GM12864 (cell line): ENCODE measurements at places on chromosomes 7 and 10.

GRCh38 chr7:100612730-100613390 is 520 bp downstream of the MOSPD3 start:
- DNase-seq: no peak

GRCh38 chr7:145092766-145093165 is 256.9 kb upstream of the TPK1 start:
- no peak for DNase-seq

DNA sequence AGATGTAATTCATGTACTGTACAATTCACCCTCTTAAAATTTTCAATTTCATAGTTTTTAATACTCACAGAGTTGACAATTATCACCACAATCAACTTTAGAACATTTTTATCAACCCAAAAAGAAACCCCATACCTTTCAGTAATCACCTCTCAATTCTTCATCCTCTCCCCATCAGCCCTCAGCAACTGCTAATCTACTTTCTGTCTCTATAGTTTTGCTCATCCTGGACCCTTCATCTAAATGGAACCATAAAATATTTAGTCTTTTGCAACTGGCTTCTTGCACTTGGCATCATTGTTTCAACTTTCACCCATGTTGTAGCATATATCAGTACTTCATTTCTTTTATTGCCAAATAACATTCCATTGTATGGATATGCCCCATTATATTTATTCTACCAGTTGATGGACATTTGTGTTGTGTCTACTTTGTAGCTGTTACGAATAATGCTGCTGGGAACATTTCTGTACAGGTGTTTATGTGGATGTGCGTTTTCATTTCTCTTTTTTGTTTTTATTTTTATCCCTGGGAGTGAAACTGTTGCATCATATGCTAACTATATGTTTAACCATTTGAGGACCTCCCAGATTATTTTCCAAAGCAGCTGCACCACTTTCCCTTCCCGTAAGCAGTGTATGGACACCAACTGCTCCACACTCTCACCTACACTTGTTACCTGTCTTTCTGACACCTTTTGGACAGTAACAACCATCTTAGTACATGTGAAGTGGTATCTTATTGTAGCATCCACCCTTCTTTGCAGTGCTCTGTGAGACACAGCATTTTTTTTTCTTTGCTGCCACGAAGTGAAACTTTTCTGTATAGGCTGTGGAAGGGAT is 65.4 kb upstream of the APBB1IP start:
- DNase-seq: no peak

GRCh38 chr7:48667407-48667806 is 256.9 kb upstream of the CDC14C start:
- DNase-seq: no peak

DNA sequence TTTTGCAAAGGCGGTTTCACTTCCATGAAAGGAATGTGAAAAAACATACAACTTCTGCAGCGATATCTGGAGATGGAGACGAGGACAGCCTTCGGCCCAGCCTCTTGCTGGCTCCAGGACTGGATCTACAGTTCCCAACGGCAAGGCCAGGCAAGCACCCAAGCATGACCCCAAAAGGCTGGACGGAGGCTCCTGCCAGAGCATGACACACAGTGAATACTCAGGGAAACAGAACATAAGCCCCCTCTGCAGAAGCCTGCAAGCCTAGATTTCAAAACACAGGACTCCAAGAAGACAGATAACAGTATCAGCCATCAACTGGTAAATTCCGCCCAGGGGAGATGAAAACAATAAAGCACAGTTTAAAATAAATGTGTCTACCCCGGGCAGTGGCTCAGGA is 3.3 kb upstream of the LRRC27 start:
- DNase-seq: no peak

DNA sequence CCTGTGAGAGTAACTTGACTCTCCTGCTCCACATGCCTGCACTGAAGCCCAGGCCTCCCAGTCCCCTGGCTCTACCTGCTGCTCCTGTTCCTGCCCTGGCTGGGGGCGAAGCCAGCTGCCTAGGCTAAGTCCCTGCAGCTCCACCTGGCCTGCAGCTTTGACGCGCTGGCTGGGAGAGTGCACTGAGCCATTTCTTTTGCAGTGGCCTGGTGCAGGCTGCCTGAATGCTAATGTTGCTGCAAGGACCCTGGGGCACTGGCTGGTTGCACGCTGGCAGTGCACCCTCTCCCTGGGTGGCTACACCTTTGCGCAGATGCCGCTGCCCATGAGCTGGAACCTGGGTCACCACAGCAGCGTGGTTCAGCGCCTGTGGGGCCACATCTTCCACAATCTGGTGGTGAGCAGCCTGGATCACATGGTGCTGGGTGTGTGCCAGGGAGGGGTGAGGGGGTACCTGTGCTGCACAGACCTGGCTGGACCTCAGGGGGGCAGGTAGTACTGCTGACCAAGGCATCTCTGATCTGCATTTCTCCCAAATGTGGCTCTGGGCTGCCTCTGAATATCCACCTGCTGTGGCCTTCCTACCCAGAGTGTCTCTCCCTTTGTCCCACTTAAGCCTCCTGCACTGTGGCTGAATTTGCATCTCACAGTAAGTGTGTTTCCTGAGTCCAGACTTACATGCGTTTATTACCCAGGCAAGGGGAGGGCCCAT is 20.0 kb downstream of the IMPDH1 start:
- DNase-seq: no peak

DNA sequence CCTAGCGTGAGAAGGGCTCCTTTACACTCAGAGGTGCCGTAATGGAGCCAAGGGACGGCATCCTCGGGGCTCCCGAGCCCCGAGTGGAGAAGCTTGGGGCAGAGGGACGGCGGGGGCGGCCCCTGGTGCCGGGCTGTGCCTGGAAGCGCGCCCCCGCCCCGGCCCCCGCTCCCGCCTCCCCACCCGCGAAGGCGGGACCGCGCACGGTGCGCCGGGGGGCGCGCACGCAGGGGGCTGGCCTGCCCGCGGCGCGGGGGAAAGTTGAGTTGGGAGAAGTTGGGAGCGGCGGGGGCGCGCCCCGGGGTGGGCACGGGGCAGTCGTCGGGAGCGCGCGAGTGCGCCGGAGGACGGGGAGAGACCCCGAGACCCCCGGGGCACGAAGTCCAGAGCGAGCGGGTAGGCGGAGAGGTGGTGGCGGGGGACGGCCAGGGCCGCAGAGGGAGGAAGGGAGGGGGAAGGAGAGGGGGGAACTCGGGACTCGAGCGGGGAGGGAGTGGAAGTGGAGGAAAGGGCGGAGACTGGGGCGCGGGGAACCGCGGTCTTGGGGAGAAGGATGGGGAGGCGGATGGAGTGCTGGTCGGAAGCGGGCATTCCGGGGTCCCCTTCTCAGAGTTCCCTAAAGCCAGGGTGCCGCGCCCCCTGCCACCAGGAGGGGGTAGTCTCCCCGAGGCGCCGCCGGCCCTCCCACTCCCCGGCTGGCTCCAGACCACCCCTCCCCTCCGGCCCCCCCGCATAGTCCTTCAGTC is at the start of gene SLC4A2:
SLC4A2 (plus strand) TSS at position 223 of the 746 bp plus-strand sequence. CDS start 2,399 bp downstream, outside the sequence.
- no peak for DNase-seq

DNA sequence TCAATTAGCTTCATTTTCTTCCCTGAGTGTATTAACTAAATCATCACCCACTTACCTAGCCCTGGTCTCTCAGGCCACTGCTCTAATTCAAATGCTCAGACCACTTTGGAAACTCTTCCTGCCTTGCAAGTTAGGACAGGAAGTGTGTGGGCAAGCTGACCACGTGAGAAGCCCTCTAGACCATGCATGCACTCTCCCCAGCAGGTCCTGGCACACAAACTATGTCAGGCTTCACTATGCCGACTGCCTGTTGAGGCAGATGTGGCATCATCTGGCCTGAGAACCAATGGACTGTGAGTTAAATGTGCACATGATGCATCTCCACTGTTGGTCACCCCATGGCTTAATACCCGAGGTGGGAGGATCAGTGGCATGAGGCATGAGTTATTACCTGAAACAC is 439.6 kb downstream of the GRID1 start:
- DNase-seq: no peak

GRCh38 chr10:33087152-33087551 is 129.1 kb upstream of the ITGB1 start:
- DNase-seq: no peak

GRCh38 chr7:37577901-37578300 is 105.7 kb upstream of the GPR141 start:
- DNase-seq: no peak

- DNase-seq: no peak
Measured at GRCh38 chr7:138948403-138948802, 32.8 kb downstream of the KIAA1549 start.

DNA sequence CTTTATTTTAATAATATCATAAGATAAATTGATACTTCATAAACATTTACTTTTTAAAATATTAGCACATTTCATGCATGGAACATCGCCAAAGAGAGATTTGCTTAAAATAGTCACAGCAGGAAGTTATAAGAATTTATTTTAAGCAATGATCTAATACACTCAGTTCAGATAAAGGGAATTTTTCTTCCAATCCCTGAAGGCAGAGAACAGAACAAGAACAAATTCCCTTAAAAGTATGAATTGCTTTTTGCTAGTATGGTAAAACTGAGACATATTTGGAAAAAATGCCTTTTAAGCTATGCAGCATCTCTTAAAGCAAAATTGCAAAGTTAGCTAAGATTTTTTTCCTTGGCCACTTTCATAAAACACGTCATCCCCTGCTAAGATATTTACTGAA is 91.0 kb downstream of the SEMA3D start:
- no peak for DNase-seq

DNA sequence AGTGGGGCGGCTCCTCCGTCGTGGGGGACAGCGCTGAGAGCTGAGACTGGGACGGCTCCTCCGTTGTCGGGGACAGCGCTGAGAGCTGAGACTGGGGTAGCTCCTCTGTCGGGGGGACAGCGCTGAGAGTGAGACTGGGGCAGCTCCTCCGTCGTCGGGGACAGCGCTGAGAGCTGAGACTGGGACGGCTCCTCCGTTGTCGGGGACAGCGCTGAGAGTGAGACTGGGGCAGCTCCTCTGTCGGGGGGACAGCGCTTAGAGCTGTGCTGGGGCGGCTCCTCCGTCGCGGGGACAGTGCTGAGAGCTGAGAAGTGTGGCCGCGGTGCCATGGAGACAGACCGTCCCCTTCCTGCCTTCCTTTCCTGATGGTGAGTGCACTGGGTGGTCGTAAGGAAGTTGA is 136.4 kb downstream of the DYNC2I1 start:
- no peak for DNase-seq

- DNase-seq: peak; percentile 36
Measured at GRCh38 chr10:48744587-48744986, 59.9 kb downstream of the WDFY4 start.

DNA sequence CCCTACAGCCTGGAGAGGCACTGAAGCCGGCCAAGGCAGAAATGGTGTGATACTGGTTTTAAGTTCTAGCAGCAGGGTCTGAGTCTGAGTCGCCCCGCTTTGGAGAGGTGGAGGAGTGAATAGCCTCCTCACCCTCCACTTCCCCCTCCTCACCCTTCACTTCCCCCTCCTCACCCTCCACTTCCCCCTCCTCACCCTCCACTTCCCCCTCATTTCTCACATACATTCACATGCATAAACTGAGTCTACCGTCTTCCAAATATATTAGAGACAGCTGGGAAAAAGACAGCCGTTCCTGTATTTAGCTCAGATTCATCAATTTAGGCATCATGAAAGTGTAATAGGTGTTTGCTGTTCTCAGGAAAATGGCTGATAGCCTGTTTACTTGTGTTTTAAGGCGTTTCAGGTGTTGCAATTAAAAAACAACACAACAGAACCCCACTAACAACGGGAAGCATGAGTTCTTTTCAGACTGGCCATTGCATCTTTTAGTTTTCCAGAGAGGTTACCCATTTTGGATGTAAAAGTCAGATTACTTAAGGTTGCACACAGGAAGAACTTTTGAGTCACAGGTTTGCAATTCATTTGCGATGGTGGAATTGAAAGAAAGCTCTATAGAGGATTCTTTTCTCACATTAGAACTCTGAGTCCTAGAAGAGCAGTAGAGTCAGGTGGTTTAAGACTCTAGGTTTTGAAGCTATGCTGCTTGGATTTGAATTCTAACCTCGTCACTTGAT is 861 bp downstream of the NRBF2 start:
- DNase-seq: no peak

GRCh38 chr7:151832138-151832537 is 44.8 kb downstream of the PRKAG2 start:
- no peak for DNase-seq

- DNase-seq: no peak
Measured at GRCh38 chr10:52212802-52213201, 101.3 kb upstream of the DKK1 start.

- no peak for DNase-seq
Measured at GRCh38 chr7:136009488-136010079, 32.4 kb upstream of the MTPN start.

GRCh38 chr10:27717224-27717623 is 28.4 kb downstream of the MKX start:
- no peak for DNase-seq

DNA sequence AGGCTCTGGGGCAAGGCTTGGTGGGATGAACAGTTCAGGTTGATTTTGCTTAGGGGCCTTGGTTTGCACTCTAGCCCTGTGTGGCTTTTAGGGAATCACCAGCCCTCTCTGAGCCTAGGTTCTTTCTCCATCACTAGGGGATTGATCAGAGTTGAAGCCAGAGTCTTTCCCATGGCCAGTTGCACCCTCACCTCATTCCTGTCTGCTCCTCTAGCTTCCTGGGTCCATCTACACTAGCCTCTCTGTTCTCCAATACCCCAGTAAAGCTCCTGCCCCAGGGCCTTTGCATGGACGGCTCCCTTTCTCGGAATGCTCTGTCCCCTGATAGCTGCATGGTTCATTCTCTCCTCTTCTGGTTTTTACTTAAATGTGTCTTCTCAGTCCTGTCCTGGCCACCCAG is 40.4 kb downstream of the SORCS3 start:
- no peak for DNase-seq

- no peak for DNase-seq
Measured at GRCh38 chr7:5332579-5332978, 49.8 kb downstream of the SLC29A4 start.

- DNase-seq: no peak
Measured at GRCh38 chr10:122044713-122045112, 55.8 kb downstream of the TACC2 start.

DNA sequence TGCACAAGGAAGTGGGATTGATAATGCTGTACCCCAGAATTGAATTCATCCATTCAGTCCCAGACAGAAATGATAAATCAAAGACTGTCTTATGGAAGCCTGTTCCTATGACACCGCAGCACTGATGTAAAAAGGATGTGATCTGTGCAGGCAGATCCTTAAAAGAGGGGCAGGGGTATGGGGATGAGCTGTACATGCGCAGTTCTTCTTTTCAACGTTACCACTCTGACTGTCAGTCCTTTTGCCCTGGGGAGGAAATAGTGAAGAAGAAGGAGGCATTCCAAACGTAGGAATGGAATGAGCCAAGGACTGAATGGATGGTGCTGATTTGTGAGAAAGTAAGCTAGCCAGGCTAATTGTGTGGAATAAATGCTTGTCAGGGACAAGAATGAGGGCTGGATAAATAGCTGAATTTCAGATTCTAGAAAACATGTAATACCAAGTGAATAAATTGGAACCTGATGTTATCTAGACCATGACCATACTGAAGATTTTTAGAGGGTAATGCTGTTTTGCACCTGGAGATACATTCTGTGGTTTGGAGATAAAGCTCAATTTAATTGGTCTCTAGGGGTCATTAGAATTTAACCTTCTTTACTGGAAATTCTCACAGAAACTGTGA is 509.3 kb downstream of the SORCS3 start:
- DNase-seq: no peak
